ENCODE measurements at places on chromosomes 6 and 20. TPM values are rescaled to one million over a fixed set of nuclear protein-coding genes. Genes with fewer than 3 reads are reported as not detected.

- DNase-seq, result no peak
Observed at GRCh38 chr6:28914941-28915340, 8.8 kb downstream of the TRIM27 start.

The PCMT1 gene
- 163 TPM for total RNA-seq

The CDK19 gene
- total RNA-seq, result 13.7 TPM

DNA sequence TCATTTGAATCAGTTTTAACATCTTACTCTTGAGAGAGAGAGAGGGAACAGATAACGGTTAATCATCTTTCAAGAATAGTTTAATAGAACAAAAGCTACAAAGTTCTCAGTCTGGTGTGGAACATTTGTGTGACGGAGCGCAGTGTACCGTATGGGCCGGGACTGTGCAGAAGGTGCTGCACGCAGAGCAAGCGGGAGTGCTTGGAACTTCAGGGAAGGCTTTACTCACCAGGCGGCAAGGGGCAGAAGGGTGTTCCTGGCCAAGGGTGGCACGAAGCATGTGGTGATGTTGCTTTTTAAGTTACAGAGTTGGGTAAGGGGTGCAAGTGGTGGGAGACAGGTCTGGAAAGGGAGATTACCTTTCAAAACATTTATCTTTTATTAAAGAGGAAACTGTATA lies 95.7 kb downstream of the TULP4 start:
- no peak for DNase-seq

DNA sequence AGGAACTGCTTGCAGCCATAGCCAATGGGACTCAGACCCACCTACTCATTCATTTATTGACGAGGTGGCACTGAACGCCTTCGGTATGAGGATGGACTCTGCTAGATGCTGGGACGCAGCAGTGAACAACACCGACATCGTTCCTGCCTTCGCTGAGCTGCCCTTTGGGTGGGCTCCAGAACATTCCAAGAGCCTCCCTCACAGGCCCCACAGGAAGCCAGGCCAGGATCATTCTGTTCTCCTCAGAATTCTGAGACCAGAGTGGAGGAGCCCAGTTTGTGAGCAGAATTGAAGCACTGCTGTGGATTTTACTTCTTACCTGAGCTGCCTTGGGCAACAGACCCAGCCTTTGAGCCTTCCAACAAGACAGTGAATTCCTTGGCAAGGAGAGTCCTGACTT lies 82.1 kb downstream of the KCNB1 start:
- no peak for DNase-seq

- peak; percentile 62 for DNase-seq
Observed at GRCh38 chr6:80348263-80348662, 241.8 kb downstream of the BCKDHB start.

- no peak for DNase-seq
Observed at GRCh38 chr6:133160536-133160935, 80.6 kb upstream of the EYA4 start.

- no peak for DNase-seq
Observed at GRCh38 chr20:57147185-57147584, 119.3 kb downstream of the BMP7 start.

The SCUBE3 gene
- total RNA-seq, result 0.06 TPM

DNA sequence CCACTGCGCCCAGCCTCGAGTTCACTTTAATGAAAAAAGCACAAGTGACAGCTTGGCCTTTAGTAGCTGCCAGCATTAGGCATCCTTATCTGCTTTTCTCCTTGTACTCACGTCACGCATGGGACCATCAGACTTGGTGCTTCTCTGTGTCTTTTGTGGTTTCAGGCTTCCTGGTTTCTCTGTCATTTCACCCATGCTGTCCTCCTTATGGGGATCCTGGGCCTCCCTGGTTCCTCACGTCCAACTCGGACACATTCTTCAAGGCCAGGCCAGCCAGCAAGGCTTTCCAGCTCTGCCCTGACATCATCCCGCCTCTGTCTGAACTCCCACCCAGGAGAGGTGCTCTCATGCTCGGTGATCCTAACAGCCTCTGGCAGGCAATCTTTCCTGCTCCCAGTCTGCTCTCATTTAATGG lies 83.2 kb downstream of the TIAM2 start:
- no peak for DNase-seq

GRCh38 chr6:74782346-74782745 lies 423.5 kb downstream of the COL12A1 start:
- no peak for DNase-seq

DNA sequence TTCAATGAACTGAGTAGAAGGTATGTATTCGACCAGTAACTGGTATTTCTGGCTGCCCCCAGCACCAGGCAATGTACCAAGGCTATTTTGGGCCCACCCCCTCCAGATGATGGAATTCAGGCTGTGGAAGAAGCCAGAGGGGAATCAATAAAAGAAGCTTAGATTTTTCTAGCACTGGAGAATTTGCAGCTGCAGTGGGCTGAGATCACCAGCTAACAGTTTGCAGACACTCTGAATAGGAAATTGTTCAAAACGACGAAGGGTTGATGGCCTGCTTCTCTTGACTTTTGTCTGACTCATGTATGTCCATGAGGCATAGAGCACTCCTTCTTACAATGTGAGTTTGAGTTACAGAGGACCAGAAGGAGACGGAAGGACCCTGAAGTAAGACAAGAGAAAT lies 32.4 kb upstream of the FBXO9 start:
- DNase-seq, result no peak

The IL20RA gene
- 0.11 TPM for total RNA-seq

DNA sequence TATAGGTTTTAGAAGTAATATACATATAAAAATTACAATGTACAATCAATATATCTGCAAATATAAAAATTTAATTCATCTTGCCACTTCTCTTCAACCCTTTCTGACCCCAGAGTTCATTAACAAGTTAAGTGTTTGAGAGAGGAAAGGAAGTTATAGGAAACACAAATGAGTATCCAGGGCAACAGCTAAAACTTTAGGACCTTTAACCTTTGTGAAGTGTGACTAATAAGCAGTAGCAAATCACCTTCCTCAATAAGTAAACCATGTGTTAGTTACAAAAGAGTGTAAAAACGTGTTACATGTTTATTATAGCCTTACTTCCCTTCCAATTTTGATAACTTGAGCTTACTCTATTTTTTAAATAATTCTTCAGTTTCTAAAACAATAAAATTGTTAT lies 73.4 kb upstream of the SIM1 start:
- DNase-seq, result peak; percentile 39

DNA sequence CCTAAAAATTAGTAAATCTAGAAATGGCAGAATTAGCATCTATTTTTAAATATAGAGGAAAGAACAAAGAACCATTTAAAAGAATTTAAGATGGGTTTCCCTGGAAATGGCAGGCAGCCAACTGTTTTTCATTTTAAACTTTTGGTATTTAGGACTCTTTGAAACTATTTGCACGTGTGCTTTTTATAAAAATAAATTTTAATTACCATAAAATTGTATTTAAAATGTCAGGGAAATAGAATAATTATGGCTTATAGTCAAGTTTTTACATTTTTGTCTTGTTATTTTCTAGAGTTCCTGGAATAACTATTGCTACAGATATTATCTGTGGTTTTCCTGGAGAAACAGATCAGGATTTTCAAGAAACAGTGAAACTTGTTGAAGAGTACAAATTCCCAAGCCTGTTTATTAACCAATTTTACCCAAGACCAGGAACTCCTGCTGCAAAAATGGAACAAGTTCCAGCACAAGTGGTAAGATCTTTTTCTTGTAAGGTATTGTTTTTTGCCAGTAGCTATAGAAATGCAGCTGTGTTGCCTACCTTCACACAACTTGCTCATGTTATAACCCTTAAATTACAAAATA lies 528.7 kb upstream of the SOX4 start:
- DNase-seq, result peak; percentile 11

DNA sequence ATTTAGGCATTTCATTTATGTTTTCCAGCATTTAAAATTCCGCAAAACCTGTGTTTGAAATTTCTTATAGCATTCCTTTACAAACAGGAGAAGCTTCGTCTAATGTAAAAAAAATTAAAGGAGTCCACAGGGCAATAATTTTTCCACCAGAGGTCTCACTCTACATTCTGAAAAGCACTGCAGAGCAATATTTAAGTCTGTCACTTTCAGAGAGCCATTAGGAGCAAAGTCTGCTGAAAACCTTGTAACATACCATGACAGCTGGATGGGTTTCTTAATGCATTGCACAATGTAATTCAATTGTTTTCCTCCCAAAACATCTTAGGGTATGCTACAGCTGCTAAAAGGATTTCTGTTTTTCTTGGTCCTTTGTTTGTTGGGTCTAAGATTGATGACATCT lies 18.0 kb downstream of the BAG2 start:
- DNase-seq, result peak; percentile 91

GRCh38 chr6:33175436-33176069 lies 16.7 kb downstream of the COL11A2 start:
- DNase-seq, result no peak

DNA sequence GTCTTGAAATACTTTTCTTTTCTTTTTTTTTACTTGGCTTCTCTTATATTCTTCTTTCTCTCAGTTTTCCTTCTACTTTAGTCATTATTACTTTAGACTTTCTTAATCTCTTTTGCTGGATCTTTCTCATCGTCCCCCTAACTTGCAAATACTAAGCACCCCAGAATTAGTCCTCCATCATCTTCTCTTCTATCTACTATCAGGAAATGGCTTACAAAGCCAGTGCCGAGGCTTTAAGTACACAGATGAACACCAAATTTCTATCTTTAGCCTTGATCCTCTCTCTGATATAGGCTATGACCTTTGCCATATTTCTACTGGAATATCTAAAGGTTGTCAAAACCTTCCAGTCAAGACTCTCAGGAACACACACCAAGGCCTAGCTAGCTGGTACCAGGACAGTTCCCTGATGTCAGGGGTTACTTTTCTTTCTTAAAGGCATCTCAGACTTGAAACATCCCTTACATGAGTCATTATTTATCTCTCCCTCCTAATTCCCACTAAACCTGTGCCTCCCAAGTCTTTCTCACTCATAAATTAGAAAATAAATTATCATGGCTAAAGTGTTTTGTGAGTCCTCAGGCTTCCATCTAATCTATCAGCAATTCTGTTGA lies 278.6 kb upstream of the TCF21 start:
- peak; percentile 82 for DNase-seq

The CPXM1 gene
- total RNA-seq, result not detected

GRCh38 chr6:133062696-133063306 lies 178.4 kb upstream of the EYA4 start:
- DNase-seq, result peak; percentile 34

The SCGN gene
- 0.23 TPM for total RNA-seq

DNA sequence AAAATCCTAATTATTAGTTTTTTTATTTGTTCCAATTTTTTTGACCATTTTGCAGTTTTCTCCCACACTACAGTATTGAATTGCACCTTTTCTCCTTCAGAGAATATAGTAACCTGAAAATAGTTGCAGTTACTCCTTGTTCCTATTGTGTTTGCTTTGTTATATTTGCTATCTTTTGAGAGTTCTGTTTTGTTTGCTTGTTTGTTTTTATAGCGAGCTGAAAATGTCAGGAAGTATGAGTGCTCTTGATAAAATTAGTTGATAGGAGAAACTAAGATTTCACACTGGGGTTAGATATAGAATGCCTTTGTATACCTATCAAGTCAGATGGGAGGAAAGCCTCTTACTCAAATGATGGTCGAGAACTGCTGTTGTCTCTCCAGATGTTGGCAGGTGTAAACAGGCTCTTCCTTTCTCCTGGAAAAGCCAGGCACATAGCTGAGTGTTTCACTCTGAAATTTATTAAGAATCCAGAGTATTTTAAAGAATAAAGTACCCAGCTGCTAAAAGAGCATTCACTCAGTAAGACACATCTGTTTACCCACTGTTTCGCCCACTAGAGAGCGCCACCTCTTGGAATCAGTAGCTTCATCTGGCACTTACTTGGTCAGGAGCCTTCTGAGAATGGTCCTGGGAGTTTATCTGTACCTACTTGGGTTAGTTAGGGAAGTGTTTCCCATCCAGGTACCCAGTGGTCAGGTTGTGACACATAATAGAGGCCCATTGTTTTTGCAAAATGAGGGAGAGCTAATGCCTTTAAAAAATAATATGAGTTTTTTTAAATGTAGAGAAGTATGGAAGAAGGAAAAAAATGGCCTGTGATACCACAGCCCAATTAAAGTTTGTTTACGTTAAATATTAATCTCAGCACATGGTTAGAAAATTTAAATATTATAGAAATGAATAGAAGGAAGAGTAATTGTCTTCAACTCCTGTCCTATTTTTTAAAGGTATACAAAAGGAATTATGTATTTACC lies 11.2 kb downstream of the NT5DC1 start:
- peak; percentile 54 for DNase-seq

DNA sequence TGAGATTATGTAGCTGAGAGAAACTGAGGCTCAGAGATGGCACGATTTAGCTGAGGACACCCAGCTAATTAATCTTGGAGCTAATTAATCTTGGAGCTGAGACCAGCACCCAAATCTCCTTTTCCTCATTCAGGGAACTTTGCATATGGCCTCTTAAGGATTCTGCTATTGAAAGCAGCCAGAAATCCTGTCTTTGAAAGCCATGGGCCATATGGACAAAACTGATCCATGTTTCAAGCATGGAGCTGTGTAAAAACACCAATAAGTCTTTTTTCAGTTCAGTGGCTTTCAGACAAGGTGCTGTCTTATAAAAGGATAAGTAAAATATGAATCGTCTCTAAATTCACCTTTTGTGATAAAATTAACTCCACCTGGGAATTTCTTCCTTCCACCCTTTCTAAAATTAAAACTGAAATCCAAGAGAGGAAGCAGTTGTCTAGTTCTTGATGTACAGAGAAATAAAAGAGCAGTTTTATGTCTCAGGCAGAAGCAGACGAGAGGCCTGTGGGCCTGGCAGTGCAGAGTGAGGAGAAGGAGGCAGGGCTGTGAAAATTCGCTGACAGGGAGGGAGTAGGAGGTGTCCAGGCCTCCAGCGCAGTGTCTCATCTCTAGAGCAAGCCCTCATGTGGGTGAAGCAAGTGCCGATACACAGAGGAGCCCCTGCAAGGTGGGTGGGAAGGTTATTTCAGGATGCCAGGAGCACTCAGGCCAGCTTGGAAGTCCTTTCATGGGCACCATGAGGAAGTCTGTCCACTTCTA lies 266.9 kb downstream of the UST start:
- no peak for DNase-seq

DNA sequence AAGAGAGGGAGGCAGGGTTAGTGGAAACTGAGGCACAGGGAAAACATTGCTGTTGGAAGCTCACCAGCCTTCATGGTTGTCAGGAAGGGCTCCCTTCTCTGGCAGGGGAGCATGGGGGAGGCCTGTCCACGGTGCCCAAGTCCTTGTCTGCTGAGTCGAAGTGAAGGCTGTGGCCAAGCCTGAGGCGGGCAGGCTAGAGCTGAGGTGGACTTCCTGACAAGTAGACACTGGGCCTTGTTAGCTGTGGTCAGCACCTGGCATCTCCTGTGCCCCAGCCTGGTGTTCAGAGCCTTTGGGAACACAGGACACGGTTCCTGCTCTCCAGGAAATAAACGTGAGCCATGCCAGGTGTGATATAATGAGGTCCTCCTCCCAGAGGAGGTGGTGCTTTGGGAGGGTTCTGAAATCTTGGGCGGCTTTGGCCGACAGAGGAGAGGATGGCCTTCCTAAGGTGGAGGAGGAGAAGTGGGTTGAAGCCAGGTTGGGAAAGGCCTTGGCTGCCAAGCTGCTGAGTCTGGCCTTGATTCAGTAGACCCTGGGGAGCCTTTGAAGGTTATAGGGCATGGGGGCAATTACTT lies 138.4 kb upstream of the RNF24 start:
- no peak for DNase-seq

GRCh38 chr20:17859002-17859615 lies 109.5 kb downstream of the SNX5 start:
- DNase-seq, result no peak
